GM18507 (cell line): ENCODE measurements at places on chromosomes 6 and 20.

DNA sequence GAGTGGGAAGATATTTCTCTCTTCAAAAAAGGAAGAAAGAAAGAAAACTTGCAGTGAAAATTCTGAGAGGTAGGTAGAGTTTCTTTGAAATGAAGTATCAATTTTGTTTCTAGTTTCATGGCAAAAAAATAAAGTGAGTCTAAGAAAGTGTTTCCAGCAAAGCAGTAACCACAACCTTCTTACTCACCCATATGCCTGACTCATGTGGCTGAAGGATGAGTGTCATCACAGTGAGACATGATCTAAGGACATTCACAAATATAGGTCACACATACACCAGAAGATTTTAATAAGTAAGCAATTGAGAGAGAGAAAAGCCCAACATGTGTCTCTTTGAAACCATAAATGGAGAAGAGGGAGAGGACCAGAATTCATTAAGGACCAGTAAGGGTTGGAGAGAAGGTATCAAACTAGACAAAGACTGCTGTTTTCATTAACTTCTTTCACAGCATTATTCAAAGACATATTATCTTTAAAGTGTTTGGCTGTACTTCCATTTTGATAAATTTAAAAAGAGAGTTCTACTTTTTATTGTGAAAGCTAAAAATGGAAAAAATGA is 169.5 kb downstream of the FRK start:
- DNase-seq = peak; percentile 17

DNA sequence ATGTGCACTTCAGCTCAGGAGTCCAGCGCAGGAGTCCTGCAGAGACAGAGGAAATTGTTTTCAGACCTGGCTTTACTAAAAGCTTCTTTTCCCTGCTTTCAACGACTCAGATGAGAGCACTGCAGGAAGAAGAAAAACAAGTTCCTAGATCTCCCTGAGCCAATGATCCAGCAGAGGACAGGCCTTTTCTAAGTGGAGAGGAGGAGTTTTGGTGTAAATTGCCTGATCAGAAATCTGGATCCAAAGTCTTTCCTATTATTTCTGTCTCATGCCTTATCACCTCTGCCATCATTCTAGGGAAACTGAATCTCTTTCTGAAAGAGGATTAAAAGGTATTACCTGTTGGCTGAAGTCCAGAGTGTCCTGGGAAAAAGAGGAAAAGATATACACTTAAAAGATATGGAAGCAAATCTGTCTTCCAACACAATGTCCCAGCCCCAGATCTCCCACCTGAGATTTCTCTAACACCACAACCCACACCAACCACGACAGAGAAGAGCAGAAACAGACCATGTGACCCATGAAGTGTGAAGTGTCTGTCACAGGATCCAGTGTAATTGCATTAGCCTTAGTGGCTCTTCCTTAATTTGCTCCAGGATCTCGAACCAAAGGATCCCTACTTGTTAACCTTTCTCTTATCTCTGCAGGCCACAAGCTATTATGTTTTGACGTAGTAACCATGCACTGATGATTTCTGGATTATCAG is 23.1 kb upstream of the HLA-DRB5 start:
- no peak for DNase-seq

GRCh38 chr6:144064402-144065212 is 30.8 kb downstream of the SF3B5 start:
- DNase-seq = no peak

GRCh38 chr20:50429412-50429811 is 80.8 kb upstream of the PTPN1 start:
- DNase-seq = no peak

GRCh38 chr20:58310291-58310782 is 822 bp downstream of the RAB22A start:
- no peak for DNase-seq

- DNase-seq = no peak
These were observed 18.1 kb upstream of the OSER1 start for GRCh38 chr20:44228465-44229258.

GRCh38 chr20:21074605-21075336 is 31.4 kb downstream of the LINC00237 start:
- DNase-seq = peak; percentile 48

- peak; percentile 44 for DNase-seq
These were observed at the start of gene TAGAP for GRCh38 chr6:159044899-159045727. Gene TAGAP (minus strand): TSS chr6:159044991. CDS start chr6:159044146, 845 bp downstream.

- no peak for DNase-seq
These were observed 233.8 kb downstream of the LRFN2 start for GRCh38 chr6:40353197-40353966.

DNA sequence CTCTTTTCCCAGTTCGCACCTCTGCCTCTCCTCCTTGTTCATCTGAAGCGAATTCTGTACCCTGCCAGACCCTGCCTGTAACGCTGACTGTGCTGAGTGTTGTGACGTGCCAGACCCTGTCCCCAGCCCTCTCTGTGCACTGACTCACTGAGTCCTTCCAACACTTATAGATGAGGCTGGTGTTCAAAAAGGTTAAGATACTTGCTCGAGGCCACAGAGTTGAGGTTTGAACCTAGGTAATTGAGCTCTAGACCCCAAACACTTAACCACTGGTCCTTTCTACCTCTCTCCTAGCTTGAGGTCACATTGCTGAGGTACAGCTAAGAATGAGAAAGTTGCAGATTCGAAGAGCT is 45.7 kb upstream of the NEDD9 start:
- DNase-seq = no peak

- DNase-seq = no peak
These were observed 86.7 kb downstream of the TRERF1 start for GRCh38 chr6:42365021-42365420.

DNA sequence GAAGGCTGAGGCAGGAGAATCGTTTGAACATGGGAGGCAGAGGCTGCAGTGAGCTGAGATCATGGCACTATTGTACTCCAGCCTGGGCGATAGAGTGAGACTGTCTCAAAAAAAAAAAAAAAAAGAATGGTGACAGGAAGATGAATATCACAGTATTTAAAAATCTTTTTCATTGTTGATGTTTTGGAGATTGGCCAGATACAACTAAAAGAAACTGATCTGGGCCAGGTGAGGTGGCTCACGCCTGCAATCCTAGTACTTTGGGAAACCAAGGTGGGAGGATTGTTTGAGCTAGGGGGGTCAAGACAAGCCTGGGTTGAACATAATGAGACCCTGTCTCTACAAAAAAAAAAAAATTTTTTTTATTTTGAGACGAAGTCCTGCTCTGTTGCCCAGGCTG is 52.1 kb downstream of the TRAF3IP2 start:
- no peak for DNase-seq

GRCh38 chr6:137873273-137873762 is 6.3 kb downstream of the TNFAIP3 start:
- DNase-seq = no peak

- no peak for DNase-seq
These were observed 96.2 kb upstream of the RSPO3 start for GRCh38 chr6:127022302-127022701.

- no peak for DNase-seq
These were observed 3.1 kb downstream of the MMP9 start for GRCh38 chr20:46011631-46012482.

- DNase-seq = no peak
These were observed 43.9 kb downstream of the RBM38 start for GRCh38 chr20:57435105-57435497.

GRCh38 chr20:59149678-59150504 is 13.7 kb upstream of the ZNF831 start:
- DNase-seq = no peak

DNA sequence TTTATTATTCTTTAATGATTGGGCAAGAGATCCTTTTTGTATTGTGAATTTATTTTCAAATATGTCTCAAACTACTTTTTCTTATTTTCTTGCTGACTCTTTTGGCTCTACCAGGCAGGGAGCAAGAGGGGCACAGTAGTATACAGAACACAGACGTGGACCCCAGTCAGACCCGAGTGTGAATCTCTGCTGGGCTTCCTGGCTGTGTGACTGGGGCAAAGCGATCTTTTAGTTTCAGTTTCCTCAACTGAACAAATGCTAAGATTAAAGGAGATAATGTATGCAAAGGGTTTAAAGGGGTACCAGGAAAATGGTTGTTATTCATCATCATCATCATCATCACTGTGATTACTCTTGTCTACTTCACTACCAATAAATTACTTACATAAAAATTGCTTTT is 317.5 kb downstream of the HIVEP2 start:
- DNase-seq = no peak

GRCh38 chr6:100924534-100925227 is 43.6 kb upstream of the ASCC3 start:
- no peak for DNase-seq

- no peak for DNase-seq
These were observed 257.3 kb upstream of the FOXQ1 start for GRCh38 chr6:1054653-1055014.

GRCh38 chr20:6812530-6812929 is 45.0 kb downstream of the BMP2 start:
- DNase-seq = no peak

DNA sequence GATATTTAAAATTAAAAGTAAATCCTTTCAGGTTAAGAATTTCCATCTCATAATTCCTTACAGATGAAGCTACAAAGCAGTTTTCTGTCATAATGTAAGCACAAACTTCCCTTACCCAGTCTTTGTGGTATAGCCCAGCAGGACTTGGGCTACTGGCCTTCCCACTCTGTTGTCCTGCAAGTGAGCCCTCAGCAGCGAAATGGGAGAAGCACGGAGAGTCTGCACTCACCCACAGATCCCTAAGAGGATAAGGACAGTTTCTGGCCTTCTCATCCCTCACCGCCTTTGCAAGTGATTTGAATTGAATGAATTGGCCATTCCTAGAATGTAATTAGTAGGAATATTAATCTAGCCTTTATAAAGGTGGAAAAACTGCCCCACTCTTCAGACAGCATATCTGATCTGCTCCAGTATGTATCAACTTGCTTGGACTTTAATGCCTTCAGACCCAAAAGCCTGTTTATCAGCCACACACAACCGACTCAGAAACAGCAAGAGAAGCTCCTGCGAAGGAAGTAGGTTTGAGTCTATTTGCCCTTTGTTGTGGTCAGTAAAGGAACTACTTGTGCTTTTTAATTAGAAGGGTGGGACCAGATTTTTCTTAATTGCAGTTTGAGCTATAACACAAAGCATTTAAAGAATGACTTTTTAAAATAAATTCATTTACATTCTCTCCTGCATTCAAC is 29.9 kb upstream of the PRDM1 start:
- no peak for DNase-seq

GRCh38 chr20:12414446-12415274 is 497.0 kb downstream of the BTBD3 start:
- DNase-seq = no peak

DNA sequence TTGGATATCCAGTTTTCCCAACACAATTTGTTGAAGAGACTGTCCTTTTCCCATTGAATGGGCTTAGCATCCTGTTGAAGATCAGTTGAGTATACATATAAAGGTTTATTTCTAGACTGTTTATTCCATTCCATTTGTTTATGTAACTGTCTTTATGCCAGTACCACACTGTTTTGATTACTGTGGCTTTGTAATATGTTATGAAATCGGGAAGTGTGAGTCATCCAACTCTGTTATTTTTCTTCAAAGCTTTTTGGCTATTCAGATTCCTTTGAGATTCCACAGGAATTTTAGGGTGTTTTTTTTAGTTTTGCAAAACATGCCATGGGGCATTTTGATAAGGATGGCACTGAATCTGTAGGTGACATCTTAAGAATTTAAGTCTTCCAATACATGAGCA is 188.3 kb downstream of the BMP7 start:
- DNase-seq = no peak

DNA sequence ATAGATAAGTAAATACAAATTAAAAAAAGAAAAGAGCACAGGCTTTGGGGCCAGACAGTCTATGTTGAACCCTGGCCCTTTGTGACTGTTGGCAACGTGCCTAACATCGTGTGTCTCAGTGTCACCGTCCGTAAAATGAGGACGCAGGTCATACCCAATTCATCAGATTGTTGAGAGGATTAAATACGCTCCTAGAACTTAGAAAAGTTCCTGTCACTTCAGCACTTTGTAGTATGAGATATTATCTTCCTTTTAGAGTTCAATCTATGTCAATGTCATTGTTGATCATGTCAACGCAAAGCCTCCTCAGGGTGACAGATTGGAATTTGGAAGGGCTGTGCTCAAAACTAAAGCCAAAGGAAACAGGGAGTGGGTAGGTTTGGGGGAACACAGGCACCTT is 21.7 kb downstream of the SERPINB1 start:
- no peak for DNase-seq

DNA sequence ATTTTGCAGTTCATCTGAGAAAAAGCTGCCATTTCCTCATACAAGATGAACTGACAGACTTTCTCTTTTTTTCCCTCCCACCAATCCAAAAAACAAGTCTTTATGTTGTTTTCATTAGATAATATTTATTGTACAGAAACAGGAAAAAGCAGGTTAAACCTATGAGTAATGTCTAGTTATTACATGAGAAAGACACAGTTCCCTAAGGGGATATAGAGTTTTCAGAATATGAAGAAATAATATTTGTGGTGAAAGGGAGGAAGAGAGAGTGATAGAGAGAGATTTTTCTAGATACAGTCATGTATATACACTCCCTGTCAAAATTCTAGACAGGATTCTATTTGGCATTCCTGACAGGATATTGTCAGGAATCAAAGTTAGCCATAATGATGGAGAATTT is 392.4 kb downstream of the BMP2 start:
- no peak for DNase-seq

DNA sequence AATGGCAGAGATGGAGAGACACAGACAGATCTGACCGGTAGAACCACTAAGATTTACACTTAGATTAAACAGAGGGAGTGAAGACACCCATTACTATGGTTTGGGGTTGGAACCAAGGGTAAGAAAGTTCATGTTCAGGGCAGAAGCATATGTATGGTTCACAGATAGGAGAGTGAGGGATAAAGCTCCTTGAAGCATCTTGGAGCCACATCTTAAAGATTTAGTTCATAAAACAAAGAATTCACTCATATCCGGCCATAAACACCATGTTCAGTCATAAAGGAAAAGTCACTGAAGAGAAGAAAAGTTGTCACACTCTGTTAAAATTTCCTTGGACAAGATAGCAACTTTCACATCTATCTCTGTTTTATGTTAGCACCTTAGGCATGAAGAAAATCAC is 18.0 kb downstream of the STX7 start:
- no peak for DNase-seq

DNA sequence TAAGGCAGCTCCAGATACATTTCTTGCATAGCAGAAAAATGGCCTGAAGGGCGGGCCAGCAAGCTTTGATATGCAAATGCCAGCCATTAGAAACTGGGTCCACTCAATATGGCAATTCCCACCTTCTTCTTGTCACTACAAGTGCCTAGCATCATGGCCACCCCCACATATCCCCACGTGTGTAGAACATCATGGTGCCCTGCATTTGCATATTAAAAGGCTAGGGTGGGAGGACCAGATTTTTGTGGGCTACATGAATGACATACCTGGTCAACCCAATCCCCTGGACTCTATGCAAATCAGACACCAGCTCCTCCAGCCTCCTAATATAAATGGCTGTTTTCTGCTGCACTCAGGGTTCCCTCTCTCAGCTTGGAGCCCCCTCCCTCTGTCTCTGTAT is 31.7 kb downstream of the PLN start:
- DNase-seq = no peak

DNA sequence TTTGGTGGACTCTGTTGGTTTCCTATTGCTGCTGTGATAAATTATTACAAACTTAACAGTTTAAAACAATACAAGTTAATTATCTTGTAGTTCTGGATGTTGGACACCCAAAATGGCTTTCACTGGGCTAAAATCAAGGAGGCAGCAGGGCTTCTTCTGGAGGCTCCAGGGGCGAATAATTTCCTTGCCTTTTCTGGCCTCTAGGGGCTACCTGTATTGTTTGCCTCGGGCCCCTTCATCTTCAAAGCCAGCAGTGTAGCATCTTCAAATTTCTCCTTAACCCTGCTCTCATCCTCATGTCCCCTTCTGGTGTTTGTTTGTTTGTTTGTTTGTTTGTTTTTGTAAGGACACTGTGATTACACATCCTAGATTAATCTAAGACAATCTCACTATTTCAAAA is 60.5 kb upstream of the ANKEF1 start:
- no peak for DNase-seq
